ENCODE measurements at places on chromosomes 4 and X.
A peak's percentile ranks its signal among the peaks of the same experiment; 100 is the strongest.

GRCh38 chr4:188930822-188931221, 791.6 kb downstream of the TRIML1 start:
- no peak for DNase-seq

- DNase-seq = no peak
These were observed 58.0 kb downstream of the SPCS3 start for GRCh38 chr4:176377780-176378179.

- no peak for DNase-seq
These were observed 57.6 kb downstream of the PLAC1 start for GRCh38 chrX:134600714-134601113.

GRCh38 chr4:157918036-157918832, 254.6 kb downstream of the GASK1B start:
- no peak for DNase-seq

DNA sequence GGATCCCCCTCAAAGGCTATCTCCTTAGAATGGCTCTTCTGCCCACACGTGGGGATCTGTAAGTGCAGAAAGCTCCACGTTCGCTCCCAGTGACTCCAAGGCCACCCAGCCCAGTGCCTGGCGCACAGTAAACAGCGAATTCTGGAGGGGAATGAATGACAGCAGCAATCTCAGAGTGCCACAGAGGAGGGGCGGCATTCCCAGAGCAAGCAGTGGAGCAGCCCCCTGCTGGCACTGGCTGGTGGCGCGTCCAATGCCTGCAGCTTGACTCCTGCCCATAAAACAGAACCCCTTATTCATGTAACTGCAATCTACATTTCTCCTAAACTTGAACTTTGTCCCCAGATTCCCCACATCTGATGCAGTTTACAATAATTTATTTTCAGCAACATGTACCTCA, 6.9 kb upstream of the HELT start:
- DNase-seq = no peak

GRCh38 chr4:143254491-143255226, 69.9 kb downstream of the USP38 start:
- DNase-seq = no peak

GRCh38 chrX:78029663-78030062, 60.2 kb upstream of the PGAM4 start:
- no peak for DNase-seq

DNA sequence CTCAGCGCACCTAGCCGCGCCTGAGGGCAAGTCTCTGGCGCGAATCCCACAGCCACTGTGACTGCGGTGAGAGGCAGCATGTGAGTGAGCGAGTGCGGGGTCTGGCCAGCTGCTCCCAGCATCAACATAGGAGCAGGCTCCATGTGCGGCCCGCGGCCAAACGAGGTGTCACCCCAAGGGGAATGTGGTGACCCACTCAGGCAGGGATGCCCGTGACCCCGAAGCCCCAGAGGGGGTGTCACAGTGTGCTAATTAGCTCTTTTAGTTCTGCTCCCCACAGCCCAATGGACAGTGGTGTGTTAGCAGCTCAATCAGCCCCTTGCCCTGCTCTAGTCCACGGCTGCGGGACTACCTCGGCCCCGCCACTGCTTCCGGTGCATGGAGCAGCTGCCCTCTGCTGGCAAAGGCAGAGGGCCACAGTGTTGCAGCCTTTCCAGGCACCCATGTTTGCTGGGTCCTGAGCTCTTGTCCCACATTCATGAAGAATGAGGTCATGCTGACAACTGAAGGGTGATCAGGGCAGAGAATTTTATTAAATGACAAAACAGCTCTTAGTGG, 61.4 kb downstream of the AGA start:
- no peak for DNase-seq

DNA sequence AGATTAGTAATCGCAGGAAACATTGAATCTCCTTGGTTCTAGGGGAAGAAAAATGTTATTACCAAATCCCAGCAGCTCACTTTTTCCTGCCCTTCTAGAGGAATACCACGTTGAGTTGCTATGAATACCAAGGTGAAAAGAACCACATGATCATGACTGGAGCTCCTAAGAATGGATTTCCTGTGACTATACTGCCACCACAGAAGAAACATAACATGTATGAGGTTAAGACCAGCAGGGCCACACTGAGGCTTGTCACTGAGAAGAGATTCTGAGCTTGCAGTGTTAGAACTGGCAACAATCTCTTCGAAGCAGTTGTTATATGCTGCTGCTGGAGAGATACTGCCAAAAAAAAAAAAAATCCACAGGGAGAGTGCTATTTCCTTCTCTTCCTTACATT, 1235.3 kb downstream of the FSTL5 start:
- DNase-seq = no peak

DNA sequence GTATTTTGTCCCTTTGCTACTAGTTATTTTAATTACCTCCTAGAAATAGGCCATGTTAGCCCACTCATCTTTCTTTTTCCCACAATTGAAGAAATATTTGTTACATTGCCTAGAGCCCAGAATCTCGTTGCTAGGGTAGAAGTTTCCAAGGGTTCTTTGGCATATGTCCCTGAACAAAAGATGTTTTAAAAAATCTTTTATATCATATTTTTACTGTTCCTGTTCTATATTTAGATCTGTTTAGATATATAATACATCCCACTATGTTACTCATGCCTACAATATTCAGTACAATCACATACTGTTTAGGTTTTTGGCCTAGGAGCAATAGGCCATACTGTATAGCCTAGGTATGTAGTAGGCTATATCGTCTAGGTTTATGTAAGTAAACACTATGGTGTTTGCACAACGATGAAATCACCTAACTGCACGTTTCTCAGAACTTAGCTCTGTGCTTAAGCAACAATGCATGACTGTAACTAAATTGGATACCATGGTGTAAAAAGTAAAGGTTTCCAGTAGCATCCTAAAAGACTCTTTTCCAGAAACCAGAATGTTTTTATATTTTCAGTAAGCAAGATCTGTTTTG, 236.0 kb upstream of the SLIT2 start:
- no peak for DNase-seq

GRCh38 chr4:61298178-61298740, 98.1 kb downstream of the ADGRL3 start:
- DNase-seq = no peak

- DNase-seq = no peak
These were observed 243.2 kb downstream of the RASL11B start for GRCh38 chr4:53105313-53105712.

GRCh38 chrX:17968367-17968766, 107.3 kb upstream of the RAI2 start:
- DNase-seq = no peak

GRCh38 chrX:617891-618290, 12.7 kb upstream of the SHOX start:
- DNase-seq = no peak

GRCh38 chr4:83318666-83319065, 16.0 kb downstream of the HPSE start:
- no peak for DNase-seq

- no peak for DNase-seq
These were observed 173.7 kb downstream of the PABPC4L start for GRCh38 chr4:134027931-134028330.

GRCh38 chr4:81659051-81659450, 187.3 kb upstream of the RASGEF1B start:
- DNase-seq = no peak

DNA sequence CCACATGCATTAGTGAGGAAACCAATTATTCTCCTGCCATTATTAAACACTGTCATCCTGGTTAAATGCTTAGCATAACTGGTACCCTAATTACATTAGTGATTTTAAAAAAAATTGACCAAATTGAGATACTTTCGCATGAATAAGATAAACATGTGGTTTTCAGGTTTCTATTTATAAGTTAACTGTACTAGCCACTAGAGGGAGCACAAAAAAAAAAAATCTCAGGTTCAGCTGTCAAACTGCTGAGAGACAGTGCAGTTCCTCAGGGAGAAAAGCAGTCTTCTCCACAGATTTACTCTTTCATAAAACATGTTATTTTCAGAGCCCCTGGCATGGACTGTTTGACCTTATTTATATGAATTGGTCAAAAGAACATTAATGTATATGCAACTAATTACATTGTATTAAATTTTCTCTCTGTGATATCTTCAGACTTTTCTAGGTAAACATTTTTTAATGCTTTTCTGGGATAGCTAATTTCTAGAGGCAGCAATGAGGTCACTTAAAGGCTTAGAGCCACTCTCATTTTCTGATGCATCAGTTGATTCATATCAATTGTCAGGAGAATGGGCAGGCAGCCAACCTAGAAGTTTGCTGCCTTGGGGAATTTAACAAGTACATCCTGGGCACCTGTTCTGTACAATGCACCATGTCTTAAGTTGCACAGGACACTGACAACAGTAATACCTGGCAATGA, 167.5 kb downstream of the CDS1 start:
- no peak for DNase-seq

DNA sequence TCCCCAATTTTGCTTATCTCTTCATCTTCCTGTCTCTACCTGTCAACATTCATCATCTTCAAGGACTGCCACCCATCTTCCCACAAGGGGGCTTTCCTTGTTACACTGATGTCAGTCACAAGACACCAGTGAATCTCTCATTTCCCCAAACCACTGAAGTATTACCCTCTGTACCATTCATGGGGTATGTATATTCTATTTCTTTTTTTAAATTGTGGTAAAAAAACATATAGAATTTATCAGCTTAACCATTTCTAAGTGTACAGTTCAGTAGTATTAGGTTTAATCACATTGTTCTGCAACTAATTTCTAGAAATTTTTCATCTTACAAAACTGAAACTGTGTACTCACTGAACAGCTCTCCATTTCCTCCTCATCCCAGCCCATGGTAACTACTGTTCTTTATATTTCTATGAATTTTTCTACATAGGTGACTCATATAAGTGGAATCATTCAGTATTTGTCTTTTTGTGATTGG, 98.6 kb downstream of the LARP7 start:
- DNase-seq = no peak

GRCh38 chr4:4492161-4492847, 49.5 kb downstream of the STX18 start:
- no peak for DNase-seq

DNA sequence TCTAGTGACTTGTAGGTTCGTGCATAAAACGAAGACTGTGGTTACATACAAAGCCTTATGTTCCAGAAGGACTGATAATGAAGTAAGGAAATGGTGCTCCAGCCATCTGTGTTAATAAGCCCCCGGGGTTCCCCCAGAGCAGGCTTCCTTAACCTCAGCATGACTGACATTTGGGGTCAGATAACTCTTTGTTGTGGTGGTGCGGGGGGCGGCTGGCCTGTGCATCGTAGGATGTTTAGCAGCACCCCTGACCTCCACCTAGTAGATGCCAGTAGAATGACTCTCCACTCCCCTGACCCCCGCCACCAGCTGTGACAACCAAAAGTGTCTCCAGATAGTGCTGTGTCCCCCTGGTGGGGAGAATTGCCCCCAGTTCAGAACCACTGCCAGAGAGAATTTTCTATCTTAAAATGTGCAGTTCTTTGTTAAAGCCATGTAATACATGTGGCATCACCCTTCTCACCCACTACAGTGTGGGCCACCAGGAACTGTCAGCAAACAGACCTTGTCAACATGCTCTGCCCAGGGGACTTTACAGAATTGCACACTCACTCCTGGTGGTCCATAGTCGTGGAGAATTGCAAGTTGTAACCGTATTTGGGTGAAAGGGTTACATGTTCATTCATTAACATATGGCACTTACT, 7.5 kb downstream of the SH3KBP1 start:
- no peak for DNase-seq

- no peak for DNase-seq
These were observed 52.9 kb downstream of the PPP2R2C start for GRCh38 chr4:6419452-6420028.

- no peak for DNase-seq
These were observed 1.8 kb upstream of the ZCCHC4 start for GRCh38 chr4:25310803-25311166.

DNA sequence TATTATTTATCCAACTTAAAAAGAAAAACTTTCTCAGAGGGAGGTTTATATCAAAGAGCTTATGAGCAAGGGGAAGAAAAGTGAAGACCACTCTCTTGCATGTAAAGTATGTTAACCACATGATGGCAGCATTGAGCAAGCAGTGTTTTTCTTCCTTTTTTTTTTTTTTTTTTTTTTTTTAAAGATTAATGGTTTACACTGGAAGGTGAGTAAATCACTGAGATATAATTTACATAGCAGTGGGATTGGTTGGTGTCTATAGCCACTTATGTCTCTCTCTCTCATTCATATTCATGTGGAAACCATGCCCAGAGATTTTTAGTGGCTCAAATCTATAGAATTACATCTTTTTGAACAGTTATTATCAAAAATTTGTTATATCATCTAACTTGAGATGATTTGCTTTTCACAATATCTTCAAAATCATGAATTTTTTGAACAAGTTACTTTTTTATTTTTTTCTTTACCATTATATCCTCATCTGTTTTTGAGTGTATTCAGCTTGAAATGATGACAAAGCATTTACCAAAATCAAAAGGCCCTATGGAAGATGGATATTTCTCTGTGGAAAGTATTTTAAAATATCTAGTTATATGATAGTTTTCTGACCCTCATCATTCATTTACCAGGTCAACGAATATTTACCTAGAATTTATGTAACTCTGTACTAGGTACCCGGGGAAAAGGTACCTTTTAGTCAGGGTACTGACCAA, 31.6 kb downstream of the MTHFD2L start:
- no peak for DNase-seq

DNA sequence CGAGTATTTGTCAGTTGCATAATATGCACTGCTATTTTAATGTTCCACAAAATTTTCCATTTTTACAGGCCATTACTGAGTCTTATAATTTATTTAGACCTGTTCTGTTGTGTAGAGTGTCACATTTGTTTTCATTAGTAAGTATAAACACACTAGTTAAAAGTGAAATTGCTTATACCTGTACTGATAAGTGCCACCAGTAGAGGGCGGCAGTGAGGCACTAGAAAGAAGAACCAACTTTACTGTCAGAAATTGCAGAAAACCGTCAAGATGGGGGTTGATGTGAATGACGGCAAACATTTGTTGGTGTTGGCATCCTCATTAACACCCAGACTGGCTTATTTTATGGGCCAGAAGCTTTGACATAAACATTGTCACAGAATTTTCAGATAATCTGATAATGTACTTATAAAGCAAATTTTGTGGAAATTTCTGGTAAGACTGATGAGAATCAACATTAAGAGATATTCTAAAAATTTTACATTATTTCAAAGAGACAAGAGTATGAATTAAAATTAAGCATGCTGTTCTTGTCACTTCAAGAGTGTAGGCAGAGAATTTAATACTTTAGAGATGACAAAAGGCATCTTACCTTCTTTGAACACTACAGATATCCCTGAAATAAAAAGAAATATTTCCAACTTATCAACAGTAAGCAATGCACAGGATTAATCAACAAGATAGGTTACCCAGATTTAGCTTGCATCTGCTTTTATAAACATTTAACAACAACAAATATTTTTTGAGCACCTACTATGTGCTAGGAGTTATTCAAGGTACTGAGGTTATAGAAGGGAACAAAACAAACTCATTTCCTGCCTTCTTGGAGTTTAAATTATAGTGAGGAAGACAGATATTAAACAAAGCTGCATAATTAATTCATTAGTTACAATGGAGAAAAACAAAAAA, 24.9 kb downstream of the ALPK1 start:
- DNase-seq = peak; percentile 64

DNA sequence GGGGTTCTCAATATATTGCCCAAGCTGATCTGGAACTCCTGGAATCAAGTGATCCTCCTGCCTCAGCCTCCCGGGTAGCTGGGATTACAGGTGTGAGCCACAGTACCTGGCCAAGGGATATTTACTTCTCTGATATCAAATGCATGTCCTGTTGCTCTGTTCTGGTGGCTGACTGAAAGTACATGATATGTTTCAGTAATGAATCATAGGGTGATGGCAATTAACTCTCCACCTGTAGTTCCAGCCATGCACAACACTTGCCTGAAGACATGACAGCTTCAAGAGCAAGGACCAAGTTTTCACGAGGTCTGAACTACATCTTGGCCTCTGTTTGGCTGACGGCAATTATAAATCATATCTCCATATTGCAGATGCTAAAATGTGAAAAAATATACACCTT, 9.1 kb downstream of the ZCCHC4 start:
- DNase-seq = no peak

Data from stimulated activated CD4-positive, alpha-beta T cell treated with anti-CD3 and anti-CD28 coated beads, TNF-alpha, amount 100 ng/mL, for 1 hour (primary cell).